Liver (tissue), 10 donors: ENCODE measurements at places on chromosomes 16 and 17. TPM values are rescaled to one million over a fixed set of nuclear protein-coding genes. Genes with fewer than 3 reads are reported as not detected.

Gene SLC16A5
- polyA plus RNA-seq: 1.0 TPM

Gene CTU2
- 7.2 TPM for polyA plus RNA-seq

Gene CSH1
- not detected for polyA plus RNA-seq

Gene MYH2
- not detected for polyA plus RNA-seq

Gene TEKT5
- not detected for polyA plus RNA-seq

Gene GPRC5C
- 153 TPM for polyA plus RNA-seq

Gene NRN1L
- 0.24 TPM for polyA plus RNA-seq

Gene TPSG1
- 0.55 TPM for polyA plus RNA-seq

Gene SLC6A2
- polyA plus RNA-seq: 0.07 TPM

Gene MYH3
- 1.3 TPM for polyA plus RNA-seq

Gene GUCY2D
- 0.14 TPM for polyA plus RNA-seq

Gene PSMD11
- polyA plus RNA-seq: 97.4 TPM

Gene SAMD14
- 0.67 TPM for polyA plus RNA-seq
